Stimulated activated naive CD4-positive, alpha-beta T cell (primary cell): ENCODE measurements at places on chromosomes 3 and 15.

DNA sequence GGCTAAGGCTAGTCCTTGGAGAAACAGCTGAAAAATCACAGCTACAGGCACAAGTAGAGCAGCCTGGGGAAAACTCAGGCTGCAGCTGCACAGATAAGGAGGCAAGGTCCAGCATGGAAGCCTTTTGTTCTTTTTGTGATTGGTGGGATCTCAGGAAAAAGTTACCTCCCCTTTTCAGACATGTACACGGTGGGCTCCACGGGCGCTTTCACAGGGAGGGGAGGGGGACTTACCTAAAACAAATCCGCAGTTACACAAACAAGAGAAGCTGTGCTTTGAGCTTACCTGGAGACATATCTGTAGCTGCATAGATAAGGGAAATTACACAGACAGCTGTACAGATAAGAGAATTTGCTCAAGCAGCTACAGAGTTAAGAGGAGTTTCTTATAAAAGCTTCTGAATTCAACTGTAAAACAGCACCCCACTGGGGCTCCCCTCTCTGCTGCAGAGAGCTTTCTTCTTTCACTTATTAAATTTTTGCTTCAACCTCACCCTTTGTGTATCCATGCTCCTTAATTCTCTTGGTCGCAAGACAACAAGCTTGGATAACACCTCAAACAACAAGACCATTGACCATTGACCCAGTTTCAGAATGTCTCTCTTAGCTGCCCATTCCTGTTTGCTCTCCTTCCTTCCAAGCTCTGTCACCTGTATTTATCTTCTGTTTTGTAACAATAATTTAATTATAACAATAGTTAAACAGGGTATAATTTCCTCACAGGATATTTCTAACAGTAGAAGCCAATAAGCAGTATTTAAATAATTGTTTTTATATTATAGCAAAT is 10.9 kb upstream of the CD200 start:
- no peak for DNase-seq

DNA sequence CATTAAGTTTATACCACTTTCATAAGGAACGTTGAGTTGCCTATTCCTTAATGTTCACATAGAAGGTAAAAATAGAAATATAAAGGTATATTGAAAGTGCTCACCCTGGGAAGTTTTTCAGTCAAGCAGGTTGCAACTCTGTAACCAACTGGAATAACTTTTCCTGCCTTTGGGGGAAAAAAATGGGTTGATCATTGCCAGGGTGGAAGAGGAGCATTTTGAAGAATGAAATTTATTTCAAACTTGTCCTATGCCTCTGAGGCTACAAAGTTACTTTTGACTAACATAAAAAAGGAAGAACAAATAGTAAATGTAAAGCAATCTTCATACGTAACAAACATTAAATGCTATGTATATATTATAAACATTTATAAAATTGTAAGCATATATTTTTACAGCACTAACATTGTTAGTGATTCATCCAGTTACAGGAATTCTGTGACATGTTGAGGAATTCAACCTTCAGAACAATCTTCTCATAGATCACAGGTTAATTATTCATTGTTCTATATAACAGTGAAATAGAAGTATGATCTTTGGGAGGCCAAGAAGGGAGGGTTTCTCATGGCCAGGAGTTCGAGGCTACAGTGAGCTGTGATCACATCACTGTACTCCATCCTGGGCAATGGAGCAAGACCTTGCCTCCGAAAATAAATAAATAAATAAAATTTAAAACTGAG is 13.5 kb downstream of the EFHB start:
- no peak for DNase-seq

DNA sequence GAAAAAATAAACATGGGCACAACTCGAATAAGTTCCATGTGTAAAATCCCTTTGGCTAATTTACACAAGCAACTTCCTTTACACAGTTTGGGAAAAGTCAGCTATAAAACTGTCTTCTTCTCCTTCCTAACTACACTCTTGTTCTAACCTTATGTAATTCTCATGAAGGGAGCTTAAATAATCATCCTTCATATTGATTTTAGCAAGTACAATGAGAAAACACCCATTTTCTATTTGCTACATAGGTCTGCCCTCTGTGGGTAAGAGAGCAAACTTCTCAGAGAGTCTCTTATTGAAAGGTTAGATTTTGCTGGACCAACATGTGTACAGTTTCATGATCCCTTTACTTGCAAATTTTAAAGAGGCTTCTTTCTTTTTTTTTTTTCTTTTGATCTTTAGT is 398.5 kb downstream of the ROBO1 start:
- no peak for DNase-seq

DNA sequence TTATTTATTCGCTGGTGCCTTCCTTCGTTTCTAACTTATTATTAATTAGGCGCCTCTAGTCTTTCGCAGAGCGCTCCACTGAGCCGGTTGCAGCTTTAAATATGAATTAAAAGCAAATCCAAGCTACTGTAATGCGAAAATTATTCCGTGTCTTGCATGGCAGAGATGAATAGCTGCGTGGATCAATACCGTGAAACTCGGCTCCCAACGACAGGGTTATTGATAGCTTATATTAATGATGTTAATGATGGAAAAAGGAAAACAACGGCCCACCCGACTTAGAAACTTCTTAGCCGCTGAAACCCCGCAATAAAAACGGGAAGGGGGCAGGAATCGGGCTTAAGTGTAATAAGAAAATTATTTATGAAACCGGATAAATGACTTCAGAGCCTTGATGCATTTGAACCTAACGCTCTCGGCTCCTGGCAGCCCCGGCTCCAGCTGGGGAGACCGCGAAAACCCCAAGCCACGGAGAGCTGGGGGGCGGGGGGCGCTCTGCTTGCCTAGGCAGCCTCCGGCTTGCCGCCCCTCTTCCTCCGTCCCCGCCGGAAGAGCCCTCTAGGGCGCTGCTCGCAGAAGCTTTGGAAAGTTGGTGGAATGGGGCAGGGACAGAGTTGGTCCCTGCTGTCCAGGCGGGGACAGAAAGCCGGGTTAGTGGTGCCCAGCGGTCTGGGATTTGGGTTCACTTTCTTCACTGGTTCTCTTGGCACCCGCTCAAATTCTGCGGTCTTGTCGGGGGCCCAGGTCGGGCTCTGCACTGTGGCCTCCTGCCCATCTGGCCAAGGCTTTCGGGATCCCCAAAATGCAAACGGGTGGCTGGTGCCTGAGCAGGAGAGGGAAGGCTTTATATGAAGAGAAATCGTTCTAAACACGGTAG is 7.7 kb upstream of the ONECUT1 start:
- DNase-seq = no peak

DNA sequence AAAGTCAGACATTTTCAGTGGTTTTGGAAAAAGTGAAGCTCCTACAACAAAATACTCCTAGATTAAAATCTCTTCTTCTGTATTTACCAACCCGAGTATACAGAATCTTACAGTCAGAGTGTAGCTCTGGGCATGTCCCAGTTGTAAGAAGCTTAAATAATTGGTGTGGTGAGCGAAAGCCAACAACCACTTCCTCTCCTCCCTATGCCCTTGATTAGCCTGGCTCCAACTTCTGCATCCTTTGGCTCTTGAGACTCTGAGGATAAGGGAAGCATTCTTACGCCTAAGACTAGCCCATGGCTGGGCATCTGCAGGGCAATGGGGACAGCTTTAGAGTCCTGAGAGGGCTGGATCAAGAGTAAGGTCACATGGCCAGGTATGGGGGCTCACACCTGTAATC is 25.5 kb downstream of the RFT1 start:
- no peak for DNase-seq

GRCh38 chr3:68571321-68571720 is 361.0 kb downstream of the TAFA4 start:
- no peak for DNase-seq

DNA sequence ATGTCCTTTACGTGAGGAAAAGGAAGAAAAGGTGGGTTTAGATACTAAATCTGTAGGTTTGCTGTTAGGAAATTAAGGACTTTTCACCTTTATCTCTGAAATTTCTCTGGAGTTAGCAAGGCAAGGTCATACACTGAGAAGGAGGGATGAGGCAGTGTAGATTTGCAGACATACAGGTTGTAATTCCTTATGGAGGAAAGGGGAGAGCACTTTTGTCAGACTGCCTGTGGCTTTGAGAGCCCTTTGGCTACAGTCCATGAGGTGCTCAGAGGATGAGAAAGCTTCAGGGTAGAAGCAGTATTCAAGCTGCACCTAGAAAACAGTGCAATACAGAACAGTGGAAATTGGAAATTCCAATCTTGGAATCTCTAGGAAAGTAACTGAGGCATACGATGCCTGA is 8.3 kb downstream of the RPL14 start:
- DNase-seq = no peak

DNA sequence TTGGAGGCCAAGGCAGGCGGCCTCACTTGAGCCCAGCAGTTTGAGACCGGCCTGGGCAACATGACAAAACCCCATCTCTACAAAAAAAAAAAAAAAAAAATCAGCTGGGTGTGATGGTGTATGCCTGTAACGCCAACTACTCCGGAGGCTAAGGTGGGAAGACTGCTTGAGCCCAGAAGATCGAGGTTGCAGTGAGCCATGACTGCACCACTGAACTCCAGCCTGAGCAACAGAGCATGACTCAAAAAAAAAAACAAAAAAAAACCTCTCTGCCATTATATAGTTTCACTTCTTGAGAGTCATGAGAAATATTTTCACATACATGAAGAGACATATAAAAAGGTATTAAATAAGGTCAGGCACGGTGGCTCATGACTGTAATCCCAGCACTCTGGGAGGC is 45.9 kb upstream of the CP start:
- DNase-seq = no peak

DNA sequence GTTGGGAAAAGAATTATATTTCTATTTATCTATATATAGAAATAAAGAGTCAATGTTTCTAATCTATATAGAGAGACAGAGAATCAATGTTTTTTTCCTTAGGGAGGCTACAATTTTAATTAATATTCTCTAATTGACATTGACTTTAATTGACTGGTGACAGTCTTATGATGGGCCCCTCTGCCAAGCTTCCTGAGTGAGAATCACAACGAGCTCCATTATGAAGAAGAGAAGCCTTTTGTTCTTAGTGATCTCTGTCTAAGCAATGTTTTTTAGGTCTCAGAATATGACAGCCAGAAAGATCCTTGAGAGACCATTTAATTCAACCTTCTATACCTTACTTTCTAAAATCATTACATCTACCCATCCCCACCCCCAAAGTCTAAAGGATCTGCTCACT is 70.9 kb downstream of the IGSF11 start:
- no peak for DNase-seq

DNA sequence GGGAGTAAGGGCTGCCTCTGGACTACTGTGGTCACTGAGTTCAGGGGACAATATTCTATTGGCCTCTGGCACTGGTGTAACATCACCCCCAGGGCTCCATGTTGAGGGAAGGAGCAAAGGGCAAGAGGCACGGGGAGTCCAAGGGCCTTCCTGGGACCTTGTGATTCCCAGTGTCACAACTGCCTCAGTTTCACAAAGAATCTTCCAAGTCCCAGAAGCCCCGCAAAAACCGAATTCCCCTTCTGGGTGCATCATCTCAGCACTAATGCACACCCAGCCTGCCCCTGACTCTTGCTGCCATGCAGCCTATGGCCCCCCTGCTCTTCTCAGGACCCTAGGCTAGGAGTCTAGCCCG is 5.5 kb downstream of the AMOTL2 start:
- no peak for DNase-seq

GRCh38 chr3:34216711-34217335 is 418.4 kb downstream of the PDCD6IP start:
- DNase-seq = no peak

DNA sequence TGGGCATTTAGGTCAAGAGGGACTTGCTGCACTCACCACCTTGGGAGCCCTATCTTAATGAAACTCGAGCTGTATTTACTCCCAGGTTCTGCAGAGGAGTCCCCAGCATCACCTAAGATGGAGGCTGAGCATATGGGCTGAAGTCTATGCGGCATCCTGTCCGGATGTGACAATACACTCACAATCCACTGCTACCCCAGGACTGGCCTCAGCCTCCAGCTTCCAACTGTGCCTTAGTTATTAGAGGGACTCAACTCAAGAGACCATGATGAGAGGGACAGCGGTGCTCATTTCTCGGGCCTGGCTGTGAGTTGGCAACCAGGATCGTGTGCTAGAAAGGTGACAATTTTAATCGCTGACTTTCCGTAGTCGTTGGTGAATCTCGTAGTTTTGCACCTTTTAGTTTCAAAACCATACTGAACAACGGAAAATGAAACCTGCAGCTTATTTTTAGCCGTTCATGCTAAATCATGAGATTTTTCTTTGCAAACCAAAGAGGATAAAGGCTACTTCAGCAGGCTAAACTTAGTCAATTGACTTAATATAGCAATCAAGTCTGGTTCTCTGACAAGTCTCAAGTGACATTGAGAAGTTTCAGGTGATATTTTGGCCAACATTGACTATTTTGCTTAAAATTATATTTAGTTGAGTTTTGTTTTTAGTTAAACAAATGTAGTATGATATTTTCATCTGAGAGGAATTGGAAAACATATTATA is 11.1 kb downstream of the ZBTB38 start:
- DNase-seq = no peak

DNA sequence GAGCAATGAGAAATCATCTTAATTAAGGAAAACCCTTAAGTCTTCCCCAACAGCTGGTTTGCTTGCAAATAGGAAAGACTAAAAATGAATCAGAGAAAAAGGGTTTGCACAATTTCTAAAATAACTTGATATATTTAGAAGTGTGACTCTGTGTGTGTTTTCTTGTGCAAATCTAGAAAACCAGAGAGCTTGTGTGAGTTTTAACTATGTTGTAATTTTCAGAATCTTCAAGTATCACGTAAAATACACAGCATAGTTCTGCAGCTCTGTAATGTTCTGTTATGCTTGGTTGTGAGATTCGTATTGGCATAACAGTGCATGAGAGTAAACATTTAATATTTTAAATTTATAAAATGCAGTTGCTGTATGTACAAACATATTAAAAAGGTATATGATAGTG is 74.7 kb upstream of the GAP43 start:
- no peak for DNase-seq

DNA sequence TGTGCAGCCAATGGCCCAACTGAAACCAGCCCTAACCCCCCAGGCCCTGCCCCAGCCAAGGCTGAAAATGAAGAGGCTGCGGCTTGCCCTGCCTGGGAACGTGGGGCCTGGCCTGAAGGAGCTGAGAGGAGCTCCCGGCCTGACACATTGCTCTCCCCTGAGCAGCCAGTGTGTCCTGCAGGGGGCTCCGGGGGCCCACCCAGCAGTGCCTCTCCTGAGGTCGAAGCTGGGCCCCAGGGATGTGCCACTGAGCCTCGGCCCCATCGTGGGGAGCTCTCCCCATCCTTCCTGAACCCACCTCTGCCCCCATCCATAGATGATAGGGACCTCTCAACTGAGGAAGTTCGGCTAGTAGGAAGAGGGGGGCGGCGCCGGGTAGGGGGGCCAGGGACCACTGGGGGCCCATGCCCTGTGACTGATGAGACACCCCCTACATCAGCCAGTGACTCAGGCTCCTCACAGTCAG is 11.2 kb downstream of the MAP1A start:
- no peak for DNase-seq

- DNase-seq = no peak
Measured at GRCh38 chr3:184767377-184767776, 44.6 kb upstream of the VPS8 start.

DNA sequence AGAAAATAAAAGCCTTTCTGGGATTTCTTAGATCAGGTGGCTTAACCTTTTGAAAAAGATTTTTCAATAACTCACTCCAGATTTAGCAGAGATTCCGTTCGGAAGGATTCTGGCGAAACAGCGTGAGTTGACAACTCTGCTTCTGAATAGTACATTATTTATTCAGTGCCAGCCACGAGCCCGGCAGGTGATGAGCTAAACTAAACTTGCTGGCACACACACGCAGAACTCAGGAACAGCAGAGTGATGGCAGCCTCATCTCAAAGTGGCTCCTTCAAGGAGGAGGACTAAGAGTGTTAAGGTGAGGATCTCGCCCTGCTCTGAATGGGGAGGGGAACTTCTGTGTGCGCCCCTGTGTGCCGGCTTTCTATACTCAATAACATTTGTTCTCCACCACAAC is 114.3 kb downstream of the FAM43A start:
- DNase-seq = no peak
